ENCODE measurements at places on chromosomes 2 and 18.

DNA sequence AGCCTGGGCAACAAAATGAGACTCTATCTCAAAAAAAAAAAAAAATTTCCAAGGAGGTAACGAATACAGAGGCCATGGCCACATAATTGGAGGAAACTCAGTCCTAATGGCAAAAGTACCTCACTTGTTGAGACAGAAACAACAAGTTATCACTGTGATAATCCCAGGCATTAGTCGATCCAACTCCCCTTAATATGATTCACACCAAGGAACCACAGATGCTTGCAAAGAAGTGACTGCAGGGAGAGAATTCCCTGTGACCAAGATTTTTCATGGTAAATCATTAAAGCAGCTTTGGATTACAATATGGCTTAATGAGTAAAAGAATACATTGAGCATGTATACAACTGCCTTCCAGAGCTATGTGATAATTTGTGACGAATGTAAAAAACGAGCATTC lies 80.4 kb upstream of the RNU4ATAC start:
- no peak for DNase-seq

- DNase-seq: no peak
Observed at GRCh38 chr18:6397931-6398566, 16.7 kb downstream of the L3MBTL4 start.

GRCh38 chr2:65710779-65711295 lies 278.4 kb upstream of the SPRED2 start:
- DNase-seq: no peak

GRCh38 chr18:35153609-35154272 lies 87.1 kb upstream of the ZNF397 start:
- DNase-seq: no peak

DNA sequence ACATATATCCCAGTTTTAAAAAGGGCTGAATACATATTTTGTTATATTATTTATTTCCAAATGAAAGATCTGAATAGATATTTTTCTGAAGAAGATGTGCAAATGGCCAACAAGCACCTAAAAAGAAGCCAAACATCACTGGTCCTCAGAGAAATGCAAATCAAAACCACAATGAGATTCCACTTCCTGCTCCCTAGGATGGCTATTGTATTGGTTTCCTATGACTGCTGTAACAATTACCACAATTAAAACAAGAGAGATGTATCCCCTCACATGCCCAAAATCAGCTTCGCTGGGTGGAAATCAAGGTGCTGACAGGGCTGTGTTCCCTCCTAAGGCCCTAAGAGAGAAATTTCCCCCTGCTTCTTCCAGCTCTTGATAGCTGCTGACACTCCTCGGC lies 23.2 kb downstream of the ABCB11 start:
- DNase-seq: no peak

DNA sequence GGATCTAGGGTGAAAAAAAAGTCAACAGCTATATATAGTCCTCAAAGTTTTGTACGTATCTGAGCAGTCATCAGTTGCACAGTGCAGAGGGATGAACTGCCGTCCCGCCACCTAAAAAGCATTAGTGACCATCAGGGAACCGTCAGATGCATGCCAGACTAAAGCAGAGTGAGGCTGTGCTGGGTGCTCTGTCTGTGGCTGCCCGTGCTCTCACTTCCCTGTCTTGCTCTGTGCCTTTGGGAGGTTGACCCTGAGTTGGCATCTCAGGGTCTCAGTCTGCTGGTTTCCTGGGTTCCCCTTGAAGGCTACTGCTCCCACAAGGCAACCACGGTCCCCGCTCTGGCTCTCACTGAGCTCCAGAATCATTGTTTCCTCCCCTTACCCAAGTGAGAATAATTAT lies 11.1 kb downstream of the CLUL1 start:
- no peak for DNase-seq

GRCh38 chr18:4405965-4406364 lies 49.1 kb downstream of the DLGAP1 start:
- no peak for DNase-seq

DNA sequence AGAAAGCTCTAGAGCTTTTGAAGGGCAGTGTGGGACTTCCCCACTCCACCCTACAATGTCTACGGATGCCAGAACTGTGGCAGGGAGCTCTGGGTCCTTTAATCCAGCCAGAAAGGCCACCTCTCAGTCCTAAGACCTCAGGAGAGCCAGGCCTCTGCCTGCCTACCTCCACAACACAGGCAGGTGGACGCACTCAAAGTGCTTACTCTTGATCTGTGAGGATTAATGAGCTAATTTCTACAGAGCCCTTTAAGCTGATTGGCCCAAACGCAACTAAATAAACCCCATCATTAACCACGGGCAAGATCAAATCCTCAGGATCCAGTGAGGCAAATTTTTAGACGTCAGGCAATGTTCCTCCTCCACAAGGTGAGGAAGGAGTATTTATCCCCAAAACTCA lies 8.1 kb downstream of the STK39 start:
- DNase-seq: no peak

All from hematopoietic multipotent progenitor cell treated with erythropoietin and hydrocortisone succinate and interleukin-3 and kit ligand, for 15 days (in vitro differentiated cells).